Fibroblast of villous mesenchyme (primary cell): ENCODE measurements at places on chromosomes 13 and 19.

- no peak for DNase-seq
Observed at GRCh38 chr13:44649834-44650233, 73.7 kb upstream of the TSC22D1 start.

DNA sequence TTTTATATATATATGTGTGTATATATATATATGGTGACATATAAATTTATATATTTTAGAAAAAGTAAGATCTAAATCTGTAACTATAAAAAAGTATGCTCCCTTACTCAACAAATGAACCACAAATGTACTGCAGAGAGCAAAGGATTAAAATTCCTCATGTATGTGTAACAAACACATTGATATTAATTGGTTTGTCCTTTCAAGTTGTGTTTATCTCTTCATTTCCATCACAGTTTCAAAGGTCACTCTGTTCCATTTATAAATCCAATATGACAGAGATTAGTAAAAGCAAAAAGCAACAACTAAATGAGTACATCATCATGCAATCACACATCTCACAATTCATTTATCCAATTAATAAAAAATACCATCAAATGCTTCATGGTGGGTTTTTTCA is 247.9 kb downstream of the DACH1 start:
- peak; percentile 57 for DNase-seq

GRCh38 chr19:7680606-7681339 is at the start of gene TRAPPC5:
TSS of gene TRAPPC5 (plus strand) at chr19:7680833. CDS start at chr19:7682254, 1,421 bp downstream.
- DNase-seq = peak; percentile 81

GRCh38 chr13:97441368-97441767 is 7.4 kb downstream of the RAP2A start:
- no peak for DNase-seq

- DNase-seq = peak; percentile 70
Observed at GRCh38 chr13:46119883-46120614, 15.2 kb upstream of the CPB2 start.

- DNase-seq = peak; percentile 51
Observed at GRCh38 chr13:45943965-45944364, 92.4 kb upstream of the SIAH3 start.

- no peak for DNase-seq
Observed at GRCh38 chr13:27982361-27982760, 6.1 kb downstream of the URAD start.

DNA sequence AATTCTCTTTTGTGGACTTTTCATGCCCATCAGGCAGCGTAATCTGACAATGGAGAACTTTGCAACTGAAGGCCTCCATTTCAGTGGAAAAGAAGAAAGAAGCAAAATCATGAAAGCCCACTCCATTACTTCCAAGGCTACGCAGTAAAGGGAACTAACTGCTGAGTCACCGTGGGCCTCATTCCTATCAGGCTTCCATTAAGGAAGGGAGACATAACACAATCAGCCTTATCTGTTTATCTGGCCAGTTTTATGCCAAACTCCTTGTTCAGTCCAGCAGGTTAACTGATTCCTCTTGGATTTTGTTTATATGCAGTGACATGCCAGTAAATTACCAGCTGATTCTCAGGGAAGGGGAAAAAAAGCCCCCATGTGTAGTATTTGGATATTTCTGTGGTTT is 56.8 kb upstream of the KATNAL1 start:
- peak; percentile 59 for DNase-seq

- DNase-seq = no peak
Observed at GRCh38 chr19:39499932-39500331, 1.2 kb downstream of the DLL3 start.

- DNase-seq = no peak
Observed at GRCh38 chr19:15675560-15675959, 2.7 kb downstream of the CYP4F12 start.

GRCh38 chr13:101415358-101416174 is 742 bp downstream of the NALCN start:
- DNase-seq = no peak

- DNase-seq = no peak
Observed at GRCh38 chr19:32318884-32319520, 26.4 kb upstream of the ZNF507 start.

DNA sequence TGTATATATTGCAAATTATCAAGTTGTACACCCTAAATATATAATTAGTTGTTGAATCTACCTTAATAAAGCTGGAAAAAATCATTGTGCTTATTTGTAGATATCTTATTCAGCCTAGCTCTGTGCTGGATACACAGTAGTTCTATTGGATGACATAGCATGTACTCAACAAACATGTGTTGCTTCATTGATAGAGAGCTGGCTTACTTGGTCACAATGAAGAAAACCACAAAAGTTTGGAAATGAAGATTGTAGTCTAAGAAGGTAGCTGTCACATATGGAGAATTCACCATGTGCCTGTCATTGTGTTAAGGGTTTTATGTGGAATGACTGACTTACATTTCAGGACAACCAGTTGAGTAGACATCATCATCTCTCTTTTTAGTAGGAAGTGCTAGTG is 278.9 kb downstream of the LMO7 start:
- no peak for DNase-seq

DNA sequence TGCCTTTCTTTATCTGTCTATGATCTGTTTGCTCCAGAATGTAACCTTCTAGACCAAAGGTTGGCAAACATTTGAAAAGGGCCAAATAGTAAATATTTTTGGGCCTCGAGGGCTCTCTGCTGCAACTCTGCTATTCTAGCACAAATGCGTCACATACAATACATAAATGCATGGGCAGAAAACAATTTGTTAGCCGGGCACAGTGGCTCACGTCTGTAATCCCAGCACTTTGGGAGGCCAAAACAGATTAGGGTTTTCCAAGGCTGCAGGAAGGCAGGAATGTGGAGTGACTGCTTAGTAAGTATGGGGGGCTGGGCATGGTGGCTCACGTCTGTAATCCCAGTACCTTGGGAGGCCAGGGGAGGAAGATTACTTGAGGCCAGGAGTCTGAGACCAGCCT is 21.9 kb upstream of the EVI5L start:
- DNase-seq = no peak

- DNase-seq = no peak
Observed at GRCh38 chr19:41551212-41551610, 24.8 kb upstream of the CEACAM21 start.

- peak; percentile 82 for DNase-seq
Observed at GRCh38 chr19:14434543-14435319, 1.6 kb downstream of the PKN1 start.
